Activated CD4-positive, alpha-beta T cell treated with anti-CD3 and anti-CD28 coated beads for 1 hour (primary cell): ENCODE measurements at places on chromosomes 12 and 14.

GRCh38 chr14:99015833-99016232, 256.2 kb downstream of the BCL11B start:
- no peak for DNase-seq

DNA sequence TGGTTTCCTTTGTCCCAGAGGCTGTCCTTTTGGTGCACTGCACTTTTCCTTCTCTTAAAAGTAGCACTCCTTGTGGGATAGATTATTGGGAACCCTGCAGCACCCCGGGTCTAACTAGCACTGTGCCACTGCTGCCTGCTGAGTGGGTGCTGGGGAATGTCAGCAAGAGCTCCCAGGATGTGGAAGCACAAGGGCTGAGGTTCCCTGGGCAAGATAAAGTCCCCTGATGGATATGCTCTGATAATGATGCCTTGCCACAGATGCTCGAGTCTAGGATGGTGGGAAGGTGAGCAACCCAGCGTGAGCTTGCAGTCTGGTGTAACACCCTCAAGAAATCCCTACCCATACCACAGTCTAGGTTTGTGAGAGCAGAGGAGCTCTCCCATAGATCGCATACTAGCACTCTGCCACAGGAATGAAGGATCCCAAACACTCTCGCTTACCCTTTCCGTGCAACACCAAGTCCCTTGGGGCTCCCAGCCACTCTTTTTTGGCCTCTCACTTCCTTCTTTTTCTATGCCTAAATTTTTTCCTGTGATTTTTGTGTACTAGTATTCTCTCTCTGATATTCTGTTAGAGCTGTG, 32.6 kb downstream of the USP15 start:
- DNase-seq, result no peak

GRCh38 chr14:98022541-98023520, 1225.6 kb downstream of the VRK1 start:
- DNase-seq, result no peak

DNA sequence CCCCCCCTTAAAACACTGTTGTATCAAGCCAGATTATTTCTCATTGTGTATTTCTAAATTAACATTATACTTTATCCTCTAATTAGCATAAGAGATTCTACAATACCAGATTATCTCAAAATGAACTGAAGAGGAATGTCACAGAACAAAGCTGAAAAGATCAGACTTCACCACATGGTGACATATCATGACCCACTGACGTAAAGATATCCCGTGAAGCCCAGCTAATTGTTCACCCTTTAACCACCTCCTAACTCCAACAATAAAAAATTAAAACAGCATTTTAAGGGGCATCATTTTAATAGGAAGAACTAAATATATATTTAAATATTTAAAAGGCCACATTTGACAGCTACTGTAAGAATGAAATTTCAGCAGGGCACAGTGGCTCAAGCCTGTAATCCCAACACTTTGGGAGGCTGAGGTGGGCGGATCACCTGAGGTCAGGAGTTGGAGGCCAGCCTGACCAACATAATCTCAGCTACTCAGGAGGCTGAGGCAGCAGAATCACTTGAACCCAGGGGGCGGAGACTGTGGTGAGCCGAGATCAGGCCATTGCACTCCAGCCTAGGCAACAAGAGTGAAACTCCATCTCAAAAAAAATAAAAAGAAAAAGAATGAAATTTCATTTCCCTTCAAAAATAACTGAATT, 29.0 kb downstream of the CDK17 start:
- DNase-seq, result no peak

DNA sequence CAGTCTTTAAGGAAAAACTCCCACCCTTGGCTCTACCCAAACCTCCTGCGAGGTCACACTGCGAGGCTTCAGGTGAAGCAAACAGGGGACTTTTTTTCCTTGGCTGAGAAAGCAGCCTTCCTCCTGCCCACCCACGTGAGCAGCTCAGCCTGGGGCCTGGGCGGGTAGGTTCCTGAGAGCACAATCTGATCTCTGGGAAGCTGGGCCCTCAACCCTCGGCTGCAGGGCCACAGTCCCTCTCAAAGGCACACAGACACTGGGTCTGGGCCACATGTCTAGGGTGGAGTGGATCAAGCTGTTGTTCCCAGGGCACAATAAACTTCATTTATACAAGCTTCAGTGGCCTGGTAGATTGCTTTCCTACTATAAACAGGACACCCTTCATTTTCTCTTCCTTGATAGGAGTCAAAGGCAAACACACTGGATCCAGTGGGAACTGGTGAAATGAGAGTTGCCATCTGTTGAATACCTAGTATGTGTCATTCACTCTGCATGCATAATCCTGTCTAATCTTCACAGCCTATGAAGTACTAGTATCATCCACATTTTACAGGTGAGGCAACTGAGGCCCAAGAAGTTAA, 41.3 kb upstream of the PNMA1 start:
- no peak for DNase-seq

- no peak for DNase-seq
Measured at GRCh38 chr14:91830777-91831176, 36.6 kb downstream of the TC2N start.

- no peak for DNase-seq
Measured at GRCh38 chr14:26286081-26286912, 311.5 kb downstream of the NOVA1 start.

- no peak for DNase-seq
Measured at GRCh38 chr12:92516277-92516600, 186.6 kb upstream of the PLEKHG7 start.

DNA sequence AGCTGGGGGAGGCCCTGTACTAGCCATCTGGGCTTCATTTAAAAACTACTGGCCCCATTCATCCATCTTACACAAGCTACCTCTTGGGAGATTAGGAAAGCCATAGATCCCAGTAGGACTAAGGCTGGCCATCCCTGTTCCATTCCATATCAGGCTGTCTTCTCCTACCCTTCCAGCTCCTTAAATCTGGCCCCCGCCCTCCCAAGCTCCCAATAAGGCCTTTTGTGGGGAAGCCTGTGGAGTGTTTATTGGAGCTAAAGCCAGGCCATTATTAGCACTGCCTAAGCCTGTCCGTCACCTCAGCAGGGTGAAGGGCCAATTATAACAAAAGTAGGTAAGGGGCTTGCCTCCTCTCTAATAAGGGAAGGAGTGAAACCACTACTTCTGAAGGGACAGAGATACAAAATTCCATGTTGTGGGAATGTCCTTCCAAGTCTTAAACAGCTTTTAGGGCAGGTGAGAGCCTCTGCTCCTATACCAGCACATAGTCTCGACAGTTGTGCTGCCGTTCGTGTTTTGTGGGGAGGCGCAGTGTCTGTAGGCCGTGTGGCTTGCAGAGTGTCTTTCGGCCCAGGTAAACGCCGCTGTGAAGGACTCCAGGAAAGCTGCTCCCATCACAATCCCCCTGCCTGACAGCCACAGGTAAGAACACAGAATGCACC, 3.7 kb downstream of the MYL6 start:
- no peak for DNase-seq

DNA sequence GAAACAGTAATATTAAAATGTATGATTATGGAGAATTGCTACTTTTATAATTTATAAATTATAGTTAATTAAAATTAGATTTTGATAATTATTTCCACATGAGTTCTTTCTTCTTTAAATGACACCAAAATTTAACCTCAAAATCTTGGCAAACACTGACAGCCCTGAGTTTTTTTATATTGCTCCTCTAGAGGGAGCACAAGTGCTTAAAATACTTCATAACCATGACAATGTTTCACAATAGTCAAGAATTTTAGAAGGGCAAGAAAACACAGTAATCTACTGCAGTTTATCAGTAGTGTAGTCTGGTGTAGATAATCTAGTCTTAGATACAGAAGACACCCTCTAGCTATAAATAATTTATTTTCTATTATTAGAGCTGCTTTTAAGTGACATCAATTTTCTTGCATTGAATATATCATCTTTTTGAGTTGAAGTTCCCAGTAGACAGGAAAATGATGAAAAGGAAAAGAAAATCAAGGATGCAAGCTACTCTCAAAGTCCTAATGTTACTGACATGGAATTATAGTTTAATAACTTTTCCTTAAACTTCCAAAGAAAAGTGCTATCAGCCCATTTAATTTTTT, 14.3 kb upstream of the PTGER2 start:
- no peak for DNase-seq

DNA sequence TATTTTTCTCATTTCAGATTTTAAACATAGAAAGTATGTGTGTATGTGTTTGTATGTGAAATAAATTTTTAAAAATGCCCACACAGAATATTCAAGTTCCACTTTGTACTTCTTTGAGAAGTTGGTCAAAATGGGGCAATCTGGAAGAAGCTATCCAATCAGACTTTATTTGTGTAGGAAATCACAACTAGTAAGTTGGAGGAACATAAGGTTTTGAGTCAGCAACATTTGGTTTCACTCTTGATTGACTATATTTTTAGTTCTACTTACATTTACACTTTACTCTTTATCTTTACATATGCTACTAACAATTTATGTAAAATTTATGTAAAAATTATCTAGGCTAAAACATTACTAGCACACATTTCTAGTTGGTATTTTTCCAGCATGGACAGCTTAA, 128.1 kb downstream of the ATXN7L3B start:
- no peak for DNase-seq

GRCh38 chr14:65656554-65656953, 244.0 kb downstream of the FUT8 start:
- DNase-seq, result no peak

- no peak for DNase-seq
Measured at GRCh38 chr14:21923820-21924219, 250.2 kb upstream of the OR4E1 start.

GRCh38 chr14:74278080-74278479, 24.7 kb downstream of the ABCD4 start:
- no peak for DNase-seq

GRCh38 chr14:73700325-73700724, 13.9 kb downstream of the PNMA1 start:
- no peak for DNase-seq

- no peak for DNase-seq
Measured at GRCh38 chr12:114916124-114916523, 232.1 kb upstream of the TBX3 start.

DNA sequence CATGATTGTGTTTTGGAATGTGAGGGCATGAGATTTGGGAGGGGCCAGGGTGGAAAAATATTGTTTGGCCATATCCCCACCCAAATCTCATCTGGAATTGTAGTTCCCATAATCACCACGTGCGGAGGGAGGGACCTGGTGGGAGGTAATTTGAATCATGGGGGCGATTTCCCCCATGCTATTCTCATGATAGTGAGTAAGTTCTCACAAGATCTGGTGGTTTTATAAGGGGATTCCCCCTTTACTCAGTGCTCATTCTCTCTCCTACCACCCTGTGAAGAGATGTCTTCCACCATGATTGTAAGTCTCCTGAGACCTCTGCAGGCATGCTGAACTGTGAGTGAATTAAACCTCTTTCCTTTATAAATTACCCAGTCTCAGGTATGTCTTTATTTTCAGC, 15.7 kb downstream of the OR10P1 start:
- no peak for DNase-seq

- DNase-seq, result peak; percentile 33
Measured at GRCh38 chr12:104485651-104486362, 29.1 kb downstream of the CHST11 start.

DNA sequence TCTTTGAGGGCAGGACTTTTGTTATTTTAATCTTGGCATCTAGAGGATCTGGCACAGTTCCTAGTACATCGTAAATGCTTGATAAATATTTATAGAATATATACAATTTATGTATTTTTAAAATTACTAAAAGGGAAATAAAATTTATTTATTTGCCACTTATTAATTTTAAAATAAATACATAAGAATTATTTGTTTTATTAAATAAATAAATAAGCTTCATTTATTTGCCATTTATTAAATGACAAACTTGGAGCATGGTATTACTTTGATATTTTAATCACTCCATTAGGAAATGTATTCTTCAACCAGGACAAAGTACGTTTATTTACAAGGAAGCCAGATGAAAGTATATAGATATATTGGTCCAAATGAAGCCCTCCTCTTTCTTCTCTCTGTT, 118.7 kb upstream of the LRIG3 start:
- no peak for DNase-seq

DNA sequence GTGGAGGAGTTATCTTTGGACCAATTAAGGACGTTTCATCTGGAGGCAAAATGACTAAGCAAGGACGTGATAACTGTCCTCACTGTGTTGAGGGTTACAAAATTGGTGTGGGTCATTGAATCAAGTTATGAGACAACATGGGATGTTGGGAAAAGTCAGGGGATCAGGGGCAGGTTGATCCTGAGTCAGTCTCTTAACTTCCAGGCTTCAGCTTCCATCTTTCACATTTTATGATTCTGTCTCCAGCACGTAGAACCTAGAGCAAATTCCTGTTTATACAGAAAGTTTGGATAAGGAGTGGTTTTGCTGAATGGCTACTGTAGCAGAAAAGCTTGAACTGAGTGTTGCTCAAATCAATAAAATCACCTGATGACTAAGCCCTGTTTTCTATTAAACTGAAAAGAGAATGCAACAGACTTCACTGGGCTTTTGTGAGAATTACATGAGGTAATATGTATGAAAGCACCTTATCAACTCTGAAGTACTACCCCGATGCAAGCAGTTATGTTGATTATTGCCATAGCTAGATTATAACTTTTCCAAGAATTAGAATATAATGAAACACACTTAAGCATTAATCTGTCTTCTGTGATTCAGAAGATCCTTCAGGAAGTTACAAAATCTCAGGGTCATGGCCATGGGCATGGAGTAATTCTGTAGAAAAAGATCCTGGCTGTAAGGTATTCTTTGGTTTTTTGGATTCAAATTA, 184.8 kb downstream of the ETV6 start:
- no peak for DNase-seq

- peak; percentile 66 for DNase-seq
Measured at GRCh38 chr14:100850841-100851585, 25.1 kb downstream of the MEG3 start.

- no peak for DNase-seq
Measured at GRCh38 chr14:81455390-81455789, 55.3 kb upstream of the STON2 start.

GRCh38 chr14:104254735-104255400, 116.5 kb downstream of the KIF26A start:
- DNase-seq, result no peak

DNA sequence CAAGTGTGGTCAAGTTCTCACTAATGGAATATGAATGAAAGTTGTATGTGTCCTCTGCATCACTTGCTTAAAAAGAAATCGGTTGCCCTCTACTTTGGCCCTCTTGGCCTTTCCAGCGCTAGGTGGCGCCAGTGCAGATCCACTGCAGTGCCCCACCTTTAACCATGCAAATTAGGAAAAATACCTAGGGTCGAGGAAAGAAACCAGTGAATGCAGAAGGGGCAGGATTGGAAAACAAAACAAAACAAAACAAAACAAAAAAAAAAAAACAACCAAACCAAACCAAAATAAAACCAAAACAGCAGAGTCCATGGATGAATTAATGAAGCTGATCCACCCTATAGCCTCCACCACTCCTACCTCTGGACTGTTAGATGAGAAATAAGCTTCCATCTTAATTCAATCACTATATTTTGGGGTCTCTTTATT, 12.9 kb upstream of the NEMF start:
- DNase-seq, result peak; percentile 65

GRCh38 chr14:66974397-66975025, 214.7 kb upstream of the GARIN2 start:
- DNase-seq, result no peak

- no peak for DNase-seq
Measured at GRCh38 chr12:132061641-132062430, 82.3 kb downstream of the DDX51 start.

GRCh38 chr12:2300168-2300567, 247.4 kb downstream of the CACNA1C start:
- no peak for DNase-seq

- DNase-seq, result no peak
Measured at GRCh38 chr12:128549601-128550218, 274.0 kb downstream of the SLC15A4 start.
